ENCODE measurements at places on chromosomes 4 and X. TPM values are rescaled to one million over a fixed set of nuclear protein-coding genes. Genes with fewer than 3 reads are reported as not detected.

DNA sequence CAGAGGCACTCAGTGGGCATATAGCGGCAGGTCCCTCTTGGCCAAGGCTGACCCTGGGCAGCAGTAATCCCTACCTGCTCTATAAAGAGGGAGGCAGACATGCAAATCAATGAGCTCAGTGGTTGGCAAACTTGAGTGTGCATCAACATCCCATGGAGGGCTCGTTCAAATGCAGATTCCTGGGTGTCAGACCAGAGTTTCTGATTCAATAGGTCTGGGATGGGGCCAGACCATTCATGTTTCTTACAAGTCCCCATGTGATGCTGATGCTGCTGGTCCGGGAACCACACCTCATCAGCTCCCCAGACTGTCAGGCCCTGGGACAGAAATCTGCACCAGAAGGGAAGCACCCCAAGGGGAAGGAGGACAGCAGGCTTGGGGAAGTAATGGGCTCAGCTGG, 38.9 kb upstream of the HMGB3 start:
- no peak overlapping the region for H3K4me3 ChIP-seq
- H3K36me3 ChIP-seq = no peaks in the 10 kb centered on the region
- H3K27me3 ChIP-seq = no peaks in the 10 kb centered on the region
- DNase-seq = no peak
- no peaks in the 10 kb centered on the region for H3K4me1 ChIP-seq

DNA sequence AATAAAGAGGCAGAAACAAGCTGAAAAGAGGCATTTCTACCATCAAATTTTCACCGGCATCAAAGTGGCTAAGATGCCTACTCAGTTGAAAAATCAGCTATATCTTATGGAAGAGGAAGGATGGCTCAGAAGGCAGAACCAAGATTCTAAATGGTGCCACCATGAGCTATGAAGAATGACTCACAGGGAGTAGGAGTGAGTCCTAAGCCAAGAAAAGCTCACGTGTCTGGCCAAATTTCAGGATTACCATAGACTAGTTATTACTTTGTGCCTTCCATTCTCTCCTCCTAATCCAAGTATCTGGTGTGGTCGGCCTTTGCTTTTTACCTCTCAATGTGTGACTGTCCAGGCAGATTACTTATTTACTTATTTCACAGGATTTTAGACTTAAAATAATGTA, 54.8 kb downstream of the BMP3 start:
- no peaks in the 10 kb centered on the region for H3K4me1 ChIP-seq
- H3K27ac ChIP-seq = no peak overlapping the region
- no peak overlapping the region for H3K4me3 ChIP-seq
- DNase-seq = no peak
- peaks cover 3% of the 10 kb centered on the region for H3K27me3 ChIP-seq

GRCh38 chr4:73528171-73528570, 46.6 kb downstream of the AFM start:
- no peak overlapping the region for H3K4me3 ChIP-seq
- no peaks in the 10 kb centered on the region for H3K4me1 ChIP-seq
- H3K27ac ChIP-seq = no peak overlapping the region
- no peaks in the 10 kb centered on the region for H3K36me3 ChIP-seq
- no peak for DNase-seq

CXCL1 gene
- not detected for total RNA-seq

GRCh38 chr4:159632031-159632430, 529.2 kb downstream of the RAPGEF2 start:
- H3K4me1 ChIP-seq = no peaks in the 10 kb centered on the region
- no peak overlapping the region for H3K4me3 ChIP-seq
- no peaks in the 10 kb centered on the region for H3K36me3 ChIP-seq
- no peaks in the 10 kb centered on the region for H3K27me3 ChIP-seq

DNA sequence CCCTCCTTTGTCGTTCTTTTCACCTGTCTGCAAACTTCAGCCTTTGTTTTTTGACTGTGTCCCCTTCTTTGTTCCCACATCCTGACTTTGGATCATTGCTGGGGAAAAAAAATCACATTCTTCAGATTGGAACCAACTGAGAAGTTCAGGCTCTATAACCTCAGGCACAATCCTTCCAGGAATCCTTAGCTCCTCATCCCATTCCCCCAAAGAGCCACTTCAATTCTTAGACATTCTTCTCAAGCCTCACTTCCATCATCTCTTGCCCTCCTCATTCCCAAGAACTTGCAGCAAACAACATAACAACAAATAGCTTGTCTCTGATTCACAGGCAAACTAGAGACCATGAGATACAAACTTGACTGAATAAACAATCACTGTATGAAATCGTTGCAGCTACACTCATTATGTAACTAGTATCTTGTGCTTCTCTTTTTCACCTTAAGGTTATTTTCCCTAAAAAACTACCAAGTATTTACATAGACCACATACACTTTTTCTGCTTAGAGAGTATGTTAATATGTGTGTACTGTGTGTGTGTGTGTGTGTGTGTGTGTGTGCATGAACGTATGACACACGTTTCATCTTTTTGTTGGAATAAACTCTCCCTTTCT, 26.4 kb upstream of the PGM2 start:
- no peak overlapping the region for H3K27ac ChIP-seq
- no peaks in the 10 kb centered on the region for H3K27me3 ChIP-seq
- no peak overlapping the region for H3K4me3 ChIP-seq
- no peak for DNase-seq

GRCh38 chr4:110926841-110927400, 304.0 kb upstream of the PITX2 start:
- no peaks in the 10 kb centered on the region for H3K36me3 ChIP-seq
- DNase-seq = no peak
- H3K4me1 ChIP-seq = no peaks in the 10 kb centered on the region
- H3K4me3 ChIP-seq = no peak overlapping the region
- H3K27ac ChIP-seq = no peak overlapping the region

All from glutamatergic neuron (in vitro differentiated cells).